Gastroesophageal sphincter (tissue), 4 donors: ENCODE measurements at places on chromosomes 11 and 22. TPM values are rescaled to one million over a fixed set of nuclear protein-coding genes. Genes with fewer than 3 reads are reported as not detected.

DNA sequence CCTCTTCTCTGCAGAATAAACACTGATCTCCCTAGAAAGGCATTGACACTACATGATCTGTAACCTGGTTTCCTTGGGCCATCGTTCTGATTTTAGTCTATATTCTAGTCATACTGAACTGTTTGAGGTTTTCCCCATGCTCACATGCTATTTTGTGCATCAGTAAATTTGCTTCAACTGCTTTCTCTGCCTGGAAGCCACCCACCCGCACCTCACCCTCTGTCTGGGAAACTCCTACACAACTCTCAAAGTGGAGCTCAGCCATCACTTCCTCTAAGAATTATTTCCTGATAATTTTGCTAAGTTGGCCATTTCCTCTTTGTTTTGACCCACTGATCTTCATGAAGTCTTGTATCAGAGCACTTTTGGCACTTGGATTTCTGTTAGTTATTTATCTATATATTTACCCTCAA lies 36.1 kb downstream of the MMP20 start:
- ATAC-seq, result no peak

DNA sequence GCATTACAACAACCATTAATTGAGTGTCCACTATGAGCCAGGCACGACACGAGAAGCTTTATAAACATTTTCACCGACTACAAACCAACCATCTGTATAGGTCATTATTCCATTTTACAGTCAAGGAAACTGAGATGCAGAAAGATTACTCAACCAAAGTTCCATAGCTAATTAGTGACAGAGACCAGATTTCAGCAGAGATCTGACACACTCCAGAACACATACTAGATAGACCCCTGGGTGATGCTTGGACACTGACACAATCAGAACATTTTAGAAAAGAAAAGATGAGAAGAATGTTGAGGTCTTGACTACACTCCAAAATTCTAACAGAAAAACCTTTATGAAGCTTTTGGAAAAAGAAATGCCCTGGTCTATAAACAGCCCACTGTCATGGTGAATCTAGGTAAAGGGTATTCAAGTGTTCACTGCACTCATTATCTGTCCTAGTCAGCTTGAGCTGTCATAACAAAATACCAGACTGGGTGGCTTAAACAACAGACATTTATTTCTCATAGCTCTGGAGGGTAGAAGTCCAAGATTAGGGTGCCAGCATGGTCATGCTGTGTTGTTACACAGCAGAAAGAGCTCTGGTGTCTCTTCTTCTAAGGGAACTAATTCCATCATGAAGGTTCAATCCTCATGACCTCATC lies 89.0 kb downstream of the RELT start:
- no peak for ATAC-seq

DNA sequence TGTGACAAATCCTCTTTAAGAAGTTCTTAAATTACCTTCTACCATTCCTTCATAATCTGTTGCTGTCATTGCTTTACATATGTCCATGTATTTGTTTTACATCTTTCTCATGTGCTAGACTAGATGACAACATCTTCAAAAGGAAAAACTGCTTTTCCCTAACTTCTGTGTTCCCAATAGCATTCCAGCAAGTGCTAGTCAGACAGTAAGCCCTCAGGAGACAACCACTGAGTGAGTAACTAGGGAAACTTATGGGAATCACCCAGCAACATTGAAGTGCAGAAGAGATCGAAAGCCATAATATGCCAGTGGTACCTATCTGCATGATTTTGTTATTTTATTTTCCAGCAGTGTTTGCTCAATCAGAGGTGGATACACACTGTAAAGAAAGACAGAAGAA lies 889.7 kb upstream of the API5 start:
- ATAC-seq, result no peak

MCHR1 gene
- not detected for total RNA-seq
